Heart right ventricle (tissue), 16 donors: ENCODE measurements at places on chromosomes 3 and 15. TPM values are rescaled to one million over a fixed set of nuclear protein-coding genes. Genes with fewer than 3 reads are reported as not detected.

DNA sequence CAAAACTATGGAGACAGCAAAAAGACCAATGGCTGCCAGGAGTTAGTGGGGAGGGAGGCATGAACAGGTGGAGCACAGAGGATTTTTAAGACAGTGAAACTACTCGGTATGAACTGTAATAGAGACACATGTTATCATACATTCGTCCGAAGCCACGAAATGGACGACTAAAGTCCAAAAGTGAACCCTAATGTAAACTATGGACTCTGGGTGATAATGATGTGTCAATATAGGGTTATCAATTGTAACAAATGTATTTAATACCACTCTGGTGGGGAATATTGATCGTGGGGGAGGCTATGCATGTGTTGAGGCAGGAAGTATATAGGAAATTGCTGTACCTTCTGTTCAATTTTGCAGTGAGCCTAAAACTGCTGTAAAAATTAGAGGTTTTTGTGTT, 107.0 kb downstream of the CPN2 start:
- no peak for DNase-seq

DNA sequence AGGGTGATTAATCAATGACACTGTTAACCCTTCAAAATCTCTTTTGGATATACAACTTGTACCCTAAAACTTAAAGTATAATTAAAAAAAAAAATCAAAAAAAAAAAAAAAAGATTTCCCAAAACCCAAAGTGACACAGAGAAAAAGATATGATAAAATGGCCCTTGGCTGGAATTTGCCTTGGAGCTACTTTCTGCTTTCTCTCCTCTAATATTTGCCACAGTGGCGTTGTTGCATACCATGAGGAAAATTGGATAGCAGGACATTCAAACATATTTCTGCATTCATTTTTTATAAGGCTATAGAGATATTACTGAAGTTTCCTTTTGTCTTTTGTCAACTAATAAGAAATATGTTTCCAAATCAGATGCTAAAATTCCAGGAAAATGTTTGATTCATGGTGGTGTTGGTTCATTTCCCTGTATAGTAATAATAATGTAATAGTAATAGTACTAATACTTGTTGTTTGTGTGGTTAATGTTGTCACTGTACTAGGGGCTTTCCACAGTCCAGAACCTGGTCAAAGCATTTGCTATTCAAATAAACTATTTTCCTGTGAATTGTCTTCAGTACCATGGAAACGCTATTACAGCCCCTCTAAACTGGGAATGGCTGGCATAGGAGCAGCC, 441.3 kb upstream of the THBS1 start:
- DNase-seq, result no peak

GRCh38 chr3:154176036-154176435, 54.8 kb downstream of the ARHGEF26 start:
- no peak for DNase-seq

DNA sequence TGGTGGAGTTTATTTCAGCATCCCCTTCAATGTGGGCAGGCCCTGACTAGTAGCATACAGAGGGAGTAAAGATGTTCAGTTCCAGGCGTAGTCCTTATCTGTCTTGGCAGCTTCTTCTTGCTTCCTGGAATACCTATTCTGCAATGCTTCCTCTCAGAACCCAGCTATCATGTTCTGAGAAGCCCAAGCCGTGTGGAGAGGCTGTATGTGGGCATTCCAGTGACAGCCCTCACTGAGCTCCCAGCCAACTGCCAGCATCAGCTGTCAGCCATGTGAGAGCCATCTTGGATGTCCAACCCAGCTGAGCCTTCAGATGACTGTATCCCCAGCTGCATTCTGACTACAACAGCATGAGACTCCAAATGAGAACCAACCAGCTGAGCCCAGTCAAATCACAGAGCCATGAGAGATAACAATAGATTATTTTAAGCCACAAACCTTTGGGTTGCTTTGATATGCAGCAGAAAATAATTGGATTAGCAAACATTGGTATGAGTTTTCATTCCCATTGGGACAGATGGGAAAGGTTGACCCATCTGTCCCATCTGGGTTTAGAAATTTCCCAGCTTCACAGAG, 8.4 kb upstream of the CMTM7 start:
- DNase-seq, result no peak

- DNase-seq, result no peak
These were observed 44.2 kb downstream of the SETD5 start for GRCh38 chr3:9441501-9442221.

GRCh38 chr3:40661284-40661683, 136.5 kb downstream of the ZNF621 start:
- no peak for DNase-seq

DNA sequence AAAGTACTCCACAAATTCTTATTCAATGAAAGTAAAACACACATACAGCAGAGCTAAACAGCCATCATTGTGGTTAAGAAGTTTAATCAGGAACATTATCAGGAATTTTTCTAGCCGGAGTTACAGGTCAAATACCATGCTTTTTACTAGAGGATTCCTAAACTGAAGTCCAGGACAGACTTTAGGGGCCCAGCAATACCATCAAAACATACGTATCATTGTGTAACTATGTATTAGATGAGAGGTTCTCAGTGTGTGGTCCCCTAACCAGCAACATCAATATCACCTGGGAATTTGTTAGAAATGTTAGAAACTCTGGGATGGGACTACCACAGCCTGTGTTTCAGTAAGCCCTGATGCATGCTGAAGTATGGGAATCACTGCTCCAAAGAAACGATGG, 404.2 kb upstream of the IL12A start:
- no peak for DNase-seq

DNA sequence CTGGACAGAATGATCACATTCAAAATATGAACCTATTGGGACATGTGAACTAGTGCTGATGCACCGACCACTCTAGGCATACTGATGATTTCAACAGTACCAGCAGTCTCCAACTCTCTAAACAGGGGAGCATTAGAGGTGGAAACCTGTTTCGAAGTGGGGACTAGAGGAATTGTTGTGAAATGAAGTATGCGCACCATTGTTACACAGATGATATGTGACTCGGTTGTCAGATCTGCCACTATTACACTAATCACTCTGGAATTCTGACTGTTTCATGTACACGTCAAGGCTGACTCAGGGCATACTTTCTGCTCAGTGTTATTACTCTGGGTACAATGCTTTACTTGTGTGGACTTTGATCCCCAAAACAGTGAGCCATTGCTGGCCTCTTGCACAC, 198.2 kb upstream of the UBE2E2 start:
- no peak for DNase-seq

DNA sequence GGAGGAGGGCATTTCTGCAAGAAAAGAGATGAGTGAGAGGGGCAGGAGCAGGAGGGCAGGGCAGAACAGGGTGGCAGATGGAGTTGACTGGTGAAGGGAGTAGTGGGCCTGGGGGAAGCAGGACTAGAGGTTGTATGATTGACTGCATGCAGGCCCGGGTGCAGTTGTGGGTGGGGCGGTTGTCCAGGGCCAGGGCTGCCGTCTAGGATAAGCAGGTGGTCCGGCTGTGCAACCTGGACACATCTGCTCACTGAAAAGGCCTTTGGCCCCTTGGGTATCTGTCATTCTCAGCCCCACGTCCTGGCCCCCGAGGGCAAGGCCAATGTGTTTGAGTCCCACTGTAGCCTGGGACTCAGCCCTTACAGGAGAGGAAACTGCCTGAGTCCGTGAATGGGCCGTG, 25.4 kb downstream of the ALS2CL start:
- DNase-seq, result no peak

GRCh38 chr3:99747915-99748314, 69.7 kb upstream of the CMSS1 start:
- no peak for DNase-seq

GRCh38 chr3:28521663-28522062, 173.0 kb upstream of the AZI2 start:
- no peak for DNase-seq

- DNase-seq, result no peak
These were observed 530.1 kb downstream of the ZNF385D start for GRCh38 chr3:21220944-21221343.

GRCh38 chr3:14509796-14510100, 30.4 kb downstream of the GRIP2 start:
- DNase-seq, result no peak

GRCh38 chr15:94253742-94254141, 22.4 kb downstream of the MCTP2 start:
- DNase-seq, result no peak

DNA sequence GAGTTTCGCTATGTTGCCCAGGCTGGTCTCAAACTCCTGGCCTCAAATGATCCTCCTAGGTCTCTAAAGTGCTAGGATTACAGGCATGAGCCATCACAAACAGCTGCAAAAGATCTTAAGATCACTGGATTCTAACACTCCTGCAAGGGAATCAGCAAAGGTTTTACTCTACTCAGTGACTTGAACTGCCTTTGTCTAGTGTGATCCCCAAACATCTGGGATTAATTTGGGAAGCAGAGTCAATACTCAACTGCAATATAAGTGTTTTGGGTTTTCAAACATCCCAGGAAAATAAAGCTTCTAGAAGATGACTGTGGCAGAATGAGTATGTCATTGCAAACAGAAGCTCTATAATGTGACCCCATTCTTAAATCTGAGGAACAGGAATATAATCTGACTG, 7.2 kb downstream of the SPG21 start:
- no peak for DNase-seq

GRCh38 chr3:165336786-165337185, 140.6 kb upstream of the SLITRK3 start:
- DNase-seq, result no peak

GRCh38 chr3:172138193-172138537, 98.8 kb downstream of the FNDC3B start:
- no peak for DNase-seq

DNA sequence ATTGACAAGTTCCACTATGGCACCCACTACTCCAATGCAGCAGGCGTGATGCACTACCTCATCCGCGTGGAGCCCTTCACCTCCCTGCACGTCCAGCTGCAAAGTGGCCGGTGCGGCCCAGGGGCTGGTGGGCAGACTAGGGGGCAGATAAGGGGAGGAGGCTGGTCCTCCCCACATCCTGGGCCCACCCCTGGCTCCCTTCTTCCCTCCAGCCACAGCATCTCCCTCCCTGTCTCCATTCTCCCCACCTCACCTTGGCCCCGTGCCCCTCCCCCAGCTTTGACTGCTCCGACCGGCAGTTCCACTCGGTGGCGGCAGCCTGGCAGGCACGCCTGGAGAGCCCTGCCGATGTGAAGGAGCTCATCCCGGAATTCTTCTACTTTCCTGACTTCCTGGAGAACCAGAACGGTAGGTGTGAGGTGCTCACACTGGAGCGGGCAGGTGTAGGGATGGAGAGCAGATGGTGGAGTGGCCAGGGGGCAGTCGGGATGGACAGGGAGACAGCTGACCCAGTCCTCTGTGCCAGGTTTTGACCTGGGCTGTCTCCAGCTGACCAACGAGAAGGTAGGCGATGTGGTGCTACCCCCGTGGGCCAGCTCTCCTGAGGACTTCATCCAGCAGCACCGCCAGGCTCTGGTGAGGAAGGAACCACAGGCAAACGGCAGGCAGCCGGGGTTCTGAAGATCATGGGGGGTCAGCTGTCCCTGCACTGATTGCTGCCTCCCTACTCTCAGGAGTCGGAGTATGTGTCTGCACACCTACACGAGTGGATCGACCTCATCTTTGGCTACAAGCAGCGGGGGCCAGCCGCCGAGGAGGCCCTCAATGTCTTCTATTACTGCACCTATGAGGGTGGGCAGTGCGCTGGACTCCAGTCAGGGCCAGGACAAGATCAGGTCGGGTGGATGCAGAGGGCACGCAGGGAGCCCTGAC, 26.0 kb downstream of the NBEAL2 start:
- no peak for DNase-seq

DNA sequence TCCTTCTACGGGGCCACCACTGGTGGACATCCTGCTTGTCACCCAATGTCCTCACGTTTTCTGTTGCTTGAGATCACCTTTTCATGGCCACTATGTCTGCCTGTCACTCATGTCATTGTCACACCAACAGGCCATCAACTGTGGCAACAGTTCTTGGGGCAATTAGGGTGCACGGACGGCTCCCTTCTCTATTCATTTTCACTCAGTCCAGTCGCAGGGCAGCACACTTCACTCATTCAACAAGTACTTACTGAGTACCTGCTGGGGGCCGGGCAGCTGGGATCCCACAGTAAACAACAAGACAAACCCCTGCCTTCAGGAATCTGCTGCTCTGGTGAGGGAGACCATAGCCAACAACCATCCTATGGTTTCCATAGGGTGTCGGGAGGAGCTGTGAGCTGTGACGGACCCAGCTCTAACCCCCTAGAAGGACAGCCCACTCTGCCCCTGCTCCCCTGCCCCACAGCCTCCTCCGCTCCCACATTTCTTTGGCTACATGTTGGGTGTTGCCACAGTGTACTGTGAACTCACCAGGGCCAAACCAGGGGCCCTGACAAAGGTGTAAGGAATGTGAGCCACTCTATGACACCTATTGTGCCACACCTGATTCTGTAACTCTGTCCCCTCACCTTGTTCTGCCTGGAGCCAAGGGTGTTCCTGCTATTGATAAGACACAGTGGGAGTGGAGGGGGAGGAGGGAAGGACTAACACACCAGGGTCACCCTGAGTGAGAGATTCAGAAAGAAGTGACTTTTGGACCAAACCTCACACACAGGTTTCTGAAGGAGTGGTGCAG, 1.9 kb downstream of the VILL start:
- DNase-seq, result no peak

DNA sequence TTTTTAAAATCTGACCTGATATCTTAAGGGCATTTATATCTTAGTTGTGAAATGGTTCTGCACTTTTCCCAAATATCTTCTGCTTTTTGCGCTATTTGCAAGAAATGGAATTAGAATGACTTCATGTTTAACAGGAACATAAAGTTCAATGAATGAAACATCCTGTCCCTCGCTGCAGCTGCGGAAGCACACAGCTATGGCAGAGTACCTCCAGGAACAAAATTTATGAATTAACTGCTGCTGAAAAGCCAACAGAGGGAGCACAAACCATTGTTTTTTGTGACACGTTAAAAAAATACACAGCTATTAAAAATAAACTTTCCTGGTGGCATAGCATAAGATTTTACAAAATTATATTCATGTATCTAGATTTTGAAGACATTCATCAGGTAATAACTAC, 404.4 kb upstream of the MDFIC2 start:
- DNase-seq, result peak; percentile 32

GRCh38 chr3:79247725-79248043, 520.1 kb downstream of the ROBO1 start:
- DNase-seq, result peak; percentile 23

DNA sequence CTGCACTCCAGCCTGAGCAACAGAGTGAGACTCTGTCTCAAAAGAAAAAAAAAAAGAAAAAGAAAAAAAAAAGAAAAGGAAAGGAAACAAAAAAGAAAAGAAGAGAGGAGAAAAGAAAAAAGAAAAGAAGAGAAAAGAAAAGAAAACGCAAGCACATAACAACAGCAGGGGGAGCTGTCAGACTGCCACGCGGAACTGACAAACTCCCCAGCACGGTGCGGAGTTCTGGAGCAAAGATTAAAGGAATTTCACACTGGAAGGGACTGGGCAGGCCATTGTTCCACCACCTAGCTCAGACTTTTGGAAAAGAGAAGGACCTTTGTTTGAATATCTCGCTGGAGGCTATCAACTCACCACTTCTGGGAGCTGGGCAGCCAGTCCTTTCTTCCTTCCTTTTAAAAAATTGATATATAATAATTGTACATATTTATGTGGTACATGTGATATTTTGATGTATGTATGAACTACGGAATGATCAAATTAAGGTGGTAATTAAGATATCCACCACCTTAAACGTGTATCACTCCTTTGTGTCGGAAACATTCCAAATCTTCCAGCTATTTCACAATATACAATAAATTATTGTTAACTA, 40.5 kb downstream of the DPPA2 start:
- DNase-seq, result peak; percentile 11

MPI gene
- total RNA-seq, result 78.5 TPM

IGDCC3 gene
- total RNA-seq, result 0.07 TPM

VIPR1 gene
- 2.1 TPM for total RNA-seq

GP9 gene
- not detected for total RNA-seq

ISG20 gene
- total RNA-seq, result 6.0 TPM

SRGAP3 gene
- 9.8 TPM for total RNA-seq

ZPLD1 gene
- total RNA-seq, result not detected

CPNE9 gene
- not detected for total RNA-seq
